ENCODE measurements at places on chromosomes 16 and 17. TPM values are rescaled to one million over a fixed set of nuclear protein-coding genes. Genes with fewer than 3 reads are reported as not detected.

Gene ZNF688
- 57.4 TPM for total RNA-seq

Gene EIF3C
- 93.4 TPM for total RNA-seq

Gene C16orf95
- 3.4 TPM for total RNA-seq

Gene OR1G1
- not detected for total RNA-seq

Gene NAGS
- total RNA-seq: 2.5 TPM

Gene PITPNM3
- 0.57 TPM for total RNA-seq

Gene MEIOC
- not detected for total RNA-seq

Gene SLC38A8
- not detected for total RNA-seq

Gene LLGL2
- total RNA-seq: not detected

Gene KATNIP
- 23.0 TPM for total RNA-seq

Gene GPR179
- under 0.01 TPM for total RNA-seq

Gene MYH3
- total RNA-seq: 0.45 TPM

Gene RNF112
- total RNA-seq: 2.3 TPM

All from fibroblast of the aortic adventitia (primary cell).